Activated CD4-positive, alpha-beta T cell treated with anti-CD3 and anti-CD28 coated beads for 48 hours (primary cell): ENCODE measurements at places on chromosomes 7 and 10.

DNA sequence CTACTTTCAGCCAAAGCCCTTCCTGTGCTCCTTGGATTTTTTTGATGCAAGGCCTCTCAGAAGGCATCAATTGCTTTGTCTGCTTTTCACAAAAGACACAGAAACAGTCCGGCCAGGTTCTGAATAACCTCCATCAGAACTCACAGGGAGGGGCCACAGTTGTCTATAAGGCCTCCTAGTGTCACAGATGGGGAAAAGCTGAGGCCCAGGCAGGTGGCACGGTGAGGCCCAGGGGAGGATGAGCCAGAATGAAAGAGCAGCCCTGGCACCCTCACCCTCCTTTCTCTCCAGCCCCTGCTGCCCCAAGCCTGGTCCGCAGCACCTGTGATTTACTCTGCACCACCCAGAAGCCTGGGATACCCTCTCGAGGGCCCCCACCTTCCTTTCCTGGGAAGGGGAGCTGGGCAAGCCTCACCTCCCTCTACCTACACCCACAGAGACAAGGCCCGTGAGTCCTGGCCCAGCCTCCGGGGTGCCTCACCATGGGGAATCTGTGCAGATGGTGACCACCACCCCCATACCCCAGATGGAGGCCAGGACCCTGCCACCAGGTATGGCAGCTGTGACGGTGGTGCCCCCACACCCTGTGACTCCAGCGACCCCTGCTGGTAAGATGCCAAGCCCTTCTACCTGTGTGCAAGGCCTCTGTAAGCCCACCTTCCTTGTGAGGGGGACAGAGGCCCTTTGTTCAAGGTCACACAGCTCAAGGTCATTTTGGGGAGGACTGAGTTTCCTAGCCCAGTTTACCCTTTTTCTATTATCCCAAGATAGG, 26.2 kb upstream of the ZNF467 start:
- peak; percentile 70 for DNase-seq

- DNase-seq: no peak
These were observed 39.5 kb downstream of the CRHR2 start for GRCh38 chr7:30642789-30643188.

DNA sequence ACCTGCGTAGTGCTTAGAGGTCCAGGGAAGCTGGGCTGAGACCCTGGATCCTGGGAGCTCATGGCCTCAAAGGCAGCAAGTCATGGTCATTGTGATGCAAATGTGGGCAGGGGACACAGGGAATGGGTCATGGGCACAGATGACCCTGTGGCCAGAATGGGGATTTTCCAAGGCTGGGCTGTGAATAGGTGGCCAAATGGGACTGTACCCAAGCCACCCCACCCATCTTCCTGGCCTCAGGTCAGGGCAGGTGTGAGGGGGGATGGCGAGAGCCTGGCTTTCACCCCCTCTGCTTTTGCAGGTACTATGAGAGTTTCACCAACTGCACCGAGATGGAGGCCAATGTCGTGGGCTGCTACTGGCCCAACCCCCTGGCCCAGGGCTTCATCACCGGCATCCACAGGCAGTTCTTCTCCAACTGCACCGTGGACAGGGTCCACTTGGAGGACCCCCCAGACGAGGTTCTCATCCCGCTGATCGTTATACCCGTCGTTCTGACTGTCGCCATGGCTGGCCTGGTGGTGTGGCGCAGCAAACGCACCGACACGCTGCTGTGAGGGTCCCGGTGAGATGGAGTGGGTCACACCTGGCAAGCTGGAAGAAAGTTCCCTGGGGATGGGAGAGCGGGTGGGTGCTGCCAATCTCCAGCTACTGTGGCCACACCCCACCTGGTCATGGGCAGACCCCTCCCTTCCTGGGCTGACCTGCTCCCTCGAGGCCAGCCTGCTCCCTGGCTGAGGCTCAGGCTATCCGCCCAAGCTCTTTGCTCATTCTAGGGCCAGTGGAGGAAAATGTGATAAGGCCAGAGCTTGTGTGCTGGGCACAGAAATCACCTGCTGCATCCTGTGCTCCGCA, 25.5 kb downstream of the RAMP3 start:
- DNase-seq: no peak

DNA sequence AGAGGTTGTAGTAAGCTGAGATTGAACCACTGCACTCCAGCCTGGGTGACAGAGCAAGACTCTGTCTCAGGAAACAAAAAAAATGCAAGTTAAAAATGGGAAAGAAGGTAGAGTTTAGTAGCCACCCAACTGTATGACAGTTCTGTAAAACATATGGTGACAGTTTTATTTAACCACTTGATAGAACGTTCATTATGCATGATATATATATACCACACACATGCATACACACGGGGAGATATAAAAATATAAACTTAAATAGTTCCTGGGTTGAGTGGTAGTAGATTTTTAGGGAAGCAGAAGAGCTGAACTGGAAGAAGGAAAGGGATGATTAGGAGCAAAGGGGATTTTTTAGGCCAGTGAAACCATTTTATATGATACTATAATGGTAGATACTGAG, 120.0 kb downstream of the KMT2C start:
- DNase-seq: no peak

DNA sequence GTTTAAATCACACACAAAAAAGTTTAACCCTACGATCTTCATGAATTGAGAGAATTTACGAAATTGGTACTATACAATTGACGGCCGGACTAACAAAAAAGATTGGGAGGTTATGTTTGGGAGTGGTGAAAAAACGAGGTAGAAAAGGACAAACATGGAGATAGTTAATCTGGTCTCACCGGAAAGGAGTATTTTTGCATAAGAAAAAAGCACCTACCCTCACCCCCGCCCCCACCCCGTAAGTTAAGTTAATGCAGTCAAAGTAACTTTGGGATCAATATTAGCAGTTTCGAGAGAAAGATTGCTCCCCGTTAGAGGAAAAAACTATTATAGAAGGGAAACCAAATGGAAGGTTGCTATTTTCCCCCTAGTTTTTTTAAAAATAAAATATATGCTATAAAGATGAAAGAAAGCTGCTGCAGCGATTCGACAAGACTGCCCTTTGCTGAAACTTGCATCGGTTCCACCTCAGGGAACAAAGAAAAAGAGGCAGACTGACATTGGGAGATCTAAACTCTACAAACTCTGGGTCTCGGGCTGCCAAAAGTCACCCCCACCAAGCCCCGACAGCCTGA, 3.5 kb downstream of the SP8 start:
- no peak for DNase-seq

GRCh38 chr7:94529516-94529915, 19.9 kb downstream of the CASD1 start:
- no peak for DNase-seq

DNA sequence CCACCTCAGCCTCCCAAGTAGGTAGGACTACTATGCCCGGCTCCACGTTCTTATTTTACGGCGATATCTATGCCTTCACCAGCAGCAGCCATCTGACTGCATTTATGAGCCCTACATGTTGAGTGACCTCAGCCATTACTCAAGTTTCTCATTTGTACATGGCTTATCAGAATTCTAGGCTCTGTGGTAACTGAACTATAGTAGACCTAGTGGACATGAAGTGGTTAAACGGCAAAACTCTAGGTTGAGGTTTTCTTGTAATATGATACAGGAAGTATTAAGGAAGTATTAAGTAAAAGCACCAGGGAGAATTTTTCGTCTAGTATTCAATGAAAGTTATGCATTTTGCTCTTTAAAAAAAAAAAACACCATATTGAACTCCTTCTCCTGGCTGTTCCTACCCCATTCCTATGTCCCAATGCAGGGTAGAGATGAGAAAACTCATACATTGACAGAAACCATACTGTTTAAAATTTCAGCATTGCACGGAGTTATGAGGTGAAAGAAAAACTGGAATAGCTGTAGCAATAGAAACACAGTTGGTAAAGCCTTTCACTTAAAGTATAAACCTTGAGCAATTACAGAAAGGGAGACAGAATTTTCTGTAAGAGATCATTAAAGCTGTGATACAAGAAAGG, 39.8 kb upstream of the EPC1 start:
- DNase-seq: no peak

DNA sequence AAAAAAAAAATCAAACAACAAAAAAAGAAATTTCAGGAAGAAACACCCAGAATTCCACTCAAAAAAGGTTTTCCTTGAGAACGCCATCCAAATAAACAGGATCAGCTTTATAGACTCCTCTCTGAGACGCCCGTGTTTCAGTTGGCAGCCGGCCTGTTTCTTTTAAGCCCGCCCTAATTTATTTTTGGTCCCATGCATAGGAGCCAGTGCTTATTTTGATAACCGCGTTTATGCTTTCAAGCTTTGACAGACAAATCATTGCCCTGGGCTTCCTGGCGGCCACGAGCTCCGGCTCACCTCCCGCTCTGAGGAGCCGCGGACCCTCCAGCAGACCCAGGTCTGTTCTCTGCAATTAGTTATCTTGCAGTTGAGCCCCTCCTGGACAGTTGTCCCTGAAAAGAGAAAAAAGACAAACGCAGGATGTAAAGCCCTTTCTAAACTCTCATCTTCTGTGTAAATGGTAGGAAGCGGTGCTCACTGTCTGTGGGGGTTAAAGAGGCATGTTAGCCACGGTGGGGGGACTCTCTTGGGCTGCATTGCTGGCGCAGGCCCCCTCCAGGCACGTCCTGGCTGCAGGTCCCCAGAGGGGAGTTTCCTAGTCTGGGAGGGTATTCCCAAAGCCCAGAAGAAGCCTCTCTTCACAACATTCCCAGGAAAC, 22.2 kb upstream of the UNCX start:
- no peak for DNase-seq
